ENCODE measurements at places on chromosomes 16 and 17.
A peak's percentile ranks its signal among the peaks of the same experiment; 100 is the strongest.

DNA sequence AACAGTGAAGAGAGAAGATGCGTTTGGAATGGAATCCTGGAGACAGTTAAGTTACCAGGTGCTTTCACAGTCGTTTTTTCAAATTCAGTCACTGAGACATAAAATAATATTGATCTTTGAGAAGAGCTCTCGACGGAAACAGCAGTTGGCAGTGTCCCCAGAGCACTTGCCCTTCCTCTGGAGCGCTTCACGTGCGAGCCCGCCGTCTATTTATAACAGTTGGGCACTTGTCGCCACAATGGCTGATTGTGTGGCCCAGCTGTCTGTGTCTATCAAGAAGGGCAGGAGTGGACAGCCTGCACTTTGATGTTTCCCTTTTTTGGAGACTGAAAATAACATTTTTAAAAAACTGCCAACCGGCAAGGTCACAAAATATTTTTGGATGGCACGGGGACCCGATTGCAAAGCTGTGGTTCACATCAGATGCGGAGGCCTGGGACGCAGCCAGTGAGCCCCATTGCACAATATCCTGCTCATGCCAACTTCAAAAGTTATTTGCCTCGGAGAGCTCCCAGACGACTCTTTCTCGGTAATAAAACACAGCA, 62.9 kb downstream of the ADCY9 start:
- no peak for DNase-seq

GRCh38 chr16:81629034-81629802, 149.9 kb upstream of the PLCG2 start:
- DNase-seq: no peak

DNA sequence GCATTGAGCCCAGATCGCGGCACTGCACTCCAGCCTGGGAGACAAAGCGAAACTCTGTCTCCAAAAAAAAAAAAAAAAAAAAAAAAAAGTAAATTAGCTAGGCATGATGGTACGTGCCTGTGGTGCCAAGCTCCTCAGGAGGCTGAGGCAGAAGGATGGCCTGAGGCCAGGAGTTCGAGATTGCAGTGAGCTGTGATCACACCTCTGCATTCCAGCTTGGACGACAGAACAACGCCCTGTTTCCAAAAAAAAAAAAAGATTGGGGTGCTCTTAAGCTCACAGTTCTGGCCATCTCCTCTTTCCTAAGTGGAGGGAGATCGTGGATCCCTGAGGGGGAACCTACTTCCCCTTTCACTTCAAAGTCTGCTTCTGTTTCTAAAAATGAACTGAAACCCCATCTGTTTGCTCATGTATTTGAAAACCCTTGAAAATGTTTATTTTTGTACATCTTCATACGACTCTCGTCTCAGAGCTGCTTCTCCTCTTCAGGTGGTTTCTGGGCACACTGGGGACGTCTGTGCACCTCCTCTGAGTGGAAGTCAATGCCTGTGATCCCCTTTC, 138.8 kb downstream of the PRKCA start:
- no peak for DNase-seq

DNA sequence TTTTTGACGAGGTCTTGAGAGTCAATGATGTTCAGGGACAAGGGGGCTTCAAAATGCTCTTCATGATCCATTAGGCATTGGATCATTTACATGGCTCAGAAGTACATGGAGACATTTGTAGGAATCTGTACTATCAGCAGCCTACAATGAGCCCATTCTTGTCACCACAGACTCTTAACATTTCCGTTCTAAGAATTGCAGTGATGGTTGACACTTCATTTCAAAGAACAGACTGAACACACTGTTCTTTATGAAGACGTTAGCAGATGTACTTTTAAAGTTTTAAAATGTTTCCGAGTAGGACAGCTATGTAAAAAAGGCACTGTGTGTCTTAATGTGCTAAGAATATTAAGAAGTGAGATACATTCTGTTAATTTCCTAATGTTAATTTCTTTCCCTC, 97.3 kb upstream of the GOT2 start:
- no peak for DNase-seq

- DNase-seq: no peak
Observed at GRCh38 chr17:56786989-56787482, 46.7 kb downstream of the C17orf67 start.

- no peak for DNase-seq
Observed at GRCh38 chr17:5044630-5045029, 9.4 kb upstream of the SLC52A1 start.

DNA sequence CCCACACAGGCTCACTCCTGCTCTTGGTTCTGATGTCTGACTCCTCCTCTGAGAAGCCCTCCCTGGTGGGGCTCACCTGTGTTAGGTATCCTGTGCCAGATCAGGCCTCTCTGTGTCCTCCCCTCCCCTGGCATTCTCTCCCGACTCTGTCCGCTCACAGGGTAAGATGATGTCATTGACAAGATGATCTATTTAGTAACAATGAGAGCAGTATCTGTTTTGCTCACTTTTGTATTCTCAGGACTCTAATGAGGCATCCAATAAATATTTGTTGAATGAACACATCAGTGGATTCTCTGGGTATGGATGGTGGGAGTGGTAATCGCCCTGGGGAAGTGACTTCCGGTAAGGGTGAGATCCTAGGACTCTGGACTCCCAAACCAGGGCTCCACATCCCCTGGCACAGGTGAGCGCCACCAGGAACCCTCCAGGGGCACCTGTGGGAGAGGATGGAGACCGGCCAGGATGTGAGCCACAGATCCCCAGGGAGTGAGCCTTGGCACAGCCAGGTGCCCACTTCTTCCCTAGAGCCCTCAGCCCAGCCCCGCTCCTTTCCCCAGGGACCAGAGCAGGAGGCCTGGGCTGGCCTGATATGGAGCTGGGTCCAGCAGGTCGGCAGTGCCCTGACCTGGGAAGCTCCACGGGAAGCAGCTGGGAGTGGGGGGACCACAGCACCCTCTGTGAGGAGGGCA, 5.4 kb upstream of the HAP1 start:
- DNase-seq: no peak

- DNase-seq: peak; percentile 49
Observed at GRCh38 chr17:38870259-38871165, 654 bp downstream of the LASP1 start.

DNA sequence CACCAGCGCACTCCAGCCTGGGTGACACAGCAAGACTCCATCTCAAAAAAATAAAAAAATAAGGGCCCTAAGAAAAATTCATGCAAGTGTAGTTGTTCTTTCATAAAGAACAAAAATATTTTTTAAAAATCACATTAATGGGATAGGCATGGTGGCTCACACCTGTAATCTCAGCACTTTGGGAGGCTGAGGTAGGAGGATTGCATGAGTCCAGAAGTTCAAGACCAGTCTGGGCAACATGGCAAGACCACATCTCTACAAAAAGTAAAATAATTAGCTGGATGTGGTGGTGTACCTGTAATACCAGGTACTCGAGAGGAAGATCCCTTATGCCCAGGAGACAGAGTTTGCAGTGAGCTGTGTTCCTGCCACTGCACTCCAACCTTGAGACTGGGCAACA, 15.2 kb upstream of the BRIP1 start:
- DNase-seq: no peak

- DNase-seq: no peak
Observed at GRCh38 chr16:75237398-75238131, 13.9 kb downstream of the BCAR1 start.

GRCh38 chr17:81002409-81003361, 11.0 kb downstream of the CHMP6 start:
- no peak for DNase-seq
